ENCODE measurements at places on chromosomes 7 and 10. TPM values are rescaled to one million over a fixed set of nuclear protein-coding genes. Genes with fewer than 3 reads are reported as not detected.

FAM25A gene
- not detected for total RNA-seq

CCL26 gene
- total RNA-seq: not detected

BCCIP gene
- total RNA-seq: 28.5 TPM

KCP gene
- total RNA-seq: 0.25 TPM

TMEM225B gene
- total RNA-seq: 0.49 TPM

EFCAB10 gene
- 2.7 TPM for total RNA-seq

FGF8 gene
- total RNA-seq: not detected

CYP2C9 gene
- 0.25 TPM for total RNA-seq

ATE1 gene
- total RNA-seq: 40.8 TPM

JCAD gene
- total RNA-seq: 15.5 TPM

GPC2 gene
- 44.3 TPM for total RNA-seq

OPALIN gene
- total RNA-seq: not detected

HPSE2 gene
- 0.25 TPM for total RNA-seq

TMEM184A gene
- total RNA-seq: not detected

SDHAF3 gene
- total RNA-seq: 6.1 TPM

NCF1 gene
- total RNA-seq: not detected

ARL3 gene
- 32.5 TPM for total RNA-seq

FRMD4A gene
- 92.9 TPM for total RNA-seq

AVPI1 gene
- 2.2 TPM for total RNA-seq
